ENCODE measurements at places on chromosomes 11 and 22.

- DNase-seq, result no peak
Observed at GRCh38 chr22:25028841-25029141, 76.3 kb downstream of the KIAA1671 start.

DNA sequence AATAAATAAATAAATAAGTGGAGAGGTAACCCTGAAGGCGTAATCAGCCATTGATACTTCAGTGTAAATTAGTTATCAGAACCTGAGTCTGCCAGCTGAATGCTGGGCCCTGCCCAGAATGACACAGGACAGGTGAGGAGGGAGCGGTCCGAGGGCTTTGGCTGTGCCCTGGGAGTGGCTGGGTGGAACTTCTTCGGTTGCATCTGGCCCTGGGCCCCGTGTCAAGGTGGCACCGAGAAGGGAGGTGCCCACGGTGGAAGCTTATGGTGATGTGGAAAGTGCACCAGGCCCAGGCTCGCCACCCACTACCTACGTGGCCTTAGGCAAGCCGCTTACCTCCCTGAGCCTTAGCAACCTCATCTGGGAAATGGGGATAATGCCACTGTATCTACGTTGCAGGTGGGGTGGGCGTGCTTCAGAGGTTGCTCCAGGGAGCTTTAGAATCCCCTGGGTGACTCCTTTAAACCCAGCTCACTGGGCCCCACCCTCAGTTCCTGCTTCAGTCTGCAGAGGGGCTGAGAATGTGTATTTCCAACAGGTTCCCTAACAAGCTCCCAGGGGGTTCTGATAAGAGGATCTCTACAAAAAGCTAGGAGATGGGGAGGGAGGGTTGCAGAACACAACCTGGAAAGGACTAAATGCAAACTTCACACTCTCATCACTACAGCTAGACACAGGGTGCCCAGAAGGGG, 38.8 kb downstream of the TXN2 start:
- DNase-seq, result no peak

DNA sequence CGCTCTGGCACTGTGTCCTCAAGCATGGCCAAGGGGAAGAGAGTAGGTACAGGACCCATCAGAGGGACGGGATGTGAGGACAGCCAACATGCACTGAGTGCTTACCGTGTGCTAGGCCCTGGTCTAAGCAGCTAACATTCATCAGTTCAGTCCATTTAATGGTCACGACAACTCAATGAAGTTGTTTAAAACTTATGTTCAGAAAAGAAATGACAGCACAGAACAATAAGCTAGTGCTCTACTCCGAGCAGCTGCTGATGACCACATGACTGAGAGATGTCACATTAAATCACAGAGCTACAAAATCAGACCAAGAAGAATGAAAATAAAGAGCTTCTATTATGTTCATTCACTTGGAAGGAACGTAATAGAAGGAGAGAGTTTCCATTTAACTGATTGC, 26.3 kb downstream of the PRDM10 start:
- DNase-seq, result no peak

DNA sequence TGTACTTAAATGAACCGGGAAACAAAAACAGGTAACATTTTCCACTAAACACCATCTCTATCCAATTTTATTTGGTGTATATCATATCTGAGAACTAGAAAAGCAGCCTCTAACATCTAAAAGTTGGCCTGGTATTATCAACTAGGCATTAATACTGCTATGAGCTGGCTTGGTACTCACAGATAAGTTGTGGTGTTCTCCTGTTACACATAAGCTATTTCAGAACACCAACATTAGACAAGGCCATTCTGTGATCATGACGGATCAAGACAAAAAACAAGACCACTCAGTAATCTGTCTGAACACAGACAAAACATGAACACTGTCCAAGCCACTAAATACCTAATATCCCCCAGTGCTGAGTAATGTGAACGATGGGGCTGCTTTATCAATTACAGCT, 11.9 kb downstream of the RIC3 start:
- no peak for DNase-seq

- DNase-seq, result no peak
Observed at GRCh38 chr11:69086152-69087132, 37.7 kb downstream of the TPCN2 start.

DNA sequence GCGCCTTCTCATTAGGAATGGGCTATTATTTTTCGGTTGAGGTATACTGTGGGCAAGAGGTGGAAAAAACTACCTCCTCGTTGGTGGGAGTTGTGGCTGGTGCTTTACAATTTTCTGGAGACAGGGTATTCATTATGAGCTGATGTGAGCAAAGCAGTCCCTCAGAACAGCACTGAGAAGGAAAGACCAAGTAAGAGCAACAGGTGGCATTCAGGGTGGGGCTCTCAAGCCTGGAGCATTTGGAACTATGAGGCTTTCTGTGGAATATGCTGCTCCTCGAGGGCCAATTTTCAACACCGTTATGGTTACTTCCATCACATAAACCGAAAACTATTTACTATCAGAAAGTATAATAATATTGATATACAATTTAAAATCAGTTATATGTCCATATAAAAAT, 3.7 kb downstream of the SNX19 start:
- no peak for DNase-seq

DNA sequence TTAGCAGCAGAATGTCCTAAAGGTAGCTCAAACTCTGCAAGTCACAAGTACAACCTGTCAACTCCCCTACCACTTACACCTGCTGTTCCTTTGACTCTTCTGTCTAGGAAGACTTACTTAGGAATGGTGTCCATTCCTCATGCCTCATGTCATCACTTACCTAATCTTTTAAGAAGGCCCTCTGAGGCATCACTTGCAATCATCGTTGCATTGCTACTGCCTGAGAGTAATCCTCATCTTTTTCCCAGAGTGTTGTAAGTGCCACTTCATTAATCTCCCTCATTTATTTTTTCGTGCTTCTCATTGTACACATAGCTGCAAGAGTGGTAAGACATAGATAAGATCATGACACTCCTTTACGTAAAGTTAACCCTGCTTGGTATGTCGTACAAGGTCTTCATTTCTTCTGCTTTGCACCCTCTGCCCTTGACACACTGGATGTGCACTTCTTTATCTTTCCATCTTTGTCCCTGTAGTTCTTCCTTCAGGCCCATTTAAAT, 54.6 kb downstream of the SFI1 start:
- DNase-seq, result no peak

DNA sequence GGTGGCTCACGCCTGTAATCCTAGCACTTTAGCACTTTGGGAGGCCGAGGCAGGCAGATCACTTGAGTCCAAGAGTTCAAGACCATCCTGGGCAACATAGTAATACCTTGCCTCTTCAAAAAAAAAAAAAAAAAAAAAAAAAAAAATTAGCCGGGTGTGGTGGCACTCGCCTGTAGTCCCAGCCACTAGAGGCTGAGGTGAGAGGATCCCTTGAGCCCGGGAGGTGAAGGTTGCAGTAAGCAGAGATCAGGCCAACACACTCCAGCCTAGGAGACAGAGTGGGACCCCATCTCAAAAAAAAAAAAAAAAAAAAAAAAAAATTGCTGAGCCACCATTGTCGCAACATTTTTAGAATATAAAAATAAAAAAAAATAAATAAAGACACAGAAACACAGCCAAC, 7.6 kb downstream of the CKAP5 start:
- no peak for DNase-seq

DNA sequence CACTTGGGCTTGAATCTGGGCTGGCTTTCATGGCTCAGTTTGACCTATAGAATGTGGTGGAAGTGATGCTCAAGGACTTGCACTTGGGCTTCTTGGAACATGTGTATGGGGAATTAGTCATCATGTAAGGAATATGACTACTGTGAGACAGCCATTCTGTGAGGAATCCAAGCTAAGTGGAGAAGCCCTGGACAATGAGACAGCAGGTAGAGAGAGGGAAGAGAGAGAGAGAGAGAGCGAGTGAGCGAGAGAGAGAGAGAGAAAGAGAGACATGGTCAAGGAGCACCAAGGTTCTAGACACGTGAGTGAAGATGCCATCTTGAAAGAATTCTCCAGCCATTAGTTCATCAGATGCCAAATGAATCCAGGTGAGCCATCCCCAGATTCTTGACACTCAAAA, 261.6 kb upstream of the SORL1-AS1 start:
- DNase-seq, result no peak

DNA sequence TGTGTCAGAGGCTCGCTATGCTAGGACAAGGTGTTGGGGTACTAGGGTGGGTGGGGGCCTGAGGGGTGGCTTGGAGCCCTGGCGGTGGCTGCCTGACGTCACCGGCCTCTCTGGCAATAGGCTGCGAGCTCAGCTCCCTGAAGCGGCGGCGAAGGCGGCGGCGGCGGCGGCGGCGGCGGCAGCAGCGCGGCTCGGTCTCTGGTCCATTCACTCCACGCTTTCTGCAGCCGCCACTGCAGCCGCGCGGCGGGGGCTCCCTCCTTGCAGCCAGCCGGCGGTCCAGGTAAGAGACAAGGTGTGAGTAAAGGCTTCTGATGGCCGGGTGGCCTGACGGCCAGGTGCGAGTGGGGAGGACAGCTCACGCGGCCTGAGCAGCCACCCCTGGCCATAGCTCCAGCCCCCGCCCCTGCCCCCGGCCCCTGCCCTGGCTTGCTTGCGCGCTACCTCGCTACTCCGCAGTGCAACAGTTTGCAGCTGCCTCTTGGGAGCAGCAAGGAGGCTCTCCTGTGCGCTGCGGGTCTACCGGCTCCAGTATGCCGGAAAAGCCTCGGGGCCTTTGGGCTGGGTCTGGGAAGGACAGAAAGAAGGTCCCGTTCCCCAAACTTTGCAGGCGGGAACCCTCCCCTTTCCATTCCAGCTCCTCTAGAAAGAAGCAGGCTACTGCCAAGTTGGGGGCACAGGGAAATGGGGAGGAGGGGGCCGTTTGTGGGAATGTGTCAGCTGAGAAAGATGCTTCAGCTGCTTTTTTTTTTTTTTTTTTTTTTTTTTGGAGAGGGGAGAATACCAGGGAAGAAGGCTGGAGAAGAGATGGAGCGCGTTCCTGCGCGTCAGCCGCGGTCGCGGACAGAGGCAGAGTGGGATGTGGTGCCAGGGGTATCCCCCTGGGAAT, at the start of gene C11orf87:
Gene C11orf87, plus strand, starts transcription at position 210 of the 889 bp plus-strand sequence. CDS start 1,444 bp downstream, outside the sequence.
- DNase-seq, result peak; percentile 76

- no peak for DNase-seq
Observed at GRCh38 chr11:113345978-113346377, 31.6 kb downstream of the TTC12 start.

GRCh38 chr11:65132238-65132987, 1.9 kb downstream of the SYVN1 start:
- no peak for DNase-seq

Measured in NCI-H774 (cell line).